ENCODE measurements at places on chromosomes 3 and 15. TPM values are rescaled to one million over a fixed set of nuclear protein-coding genes. Genes with fewer than 3 reads are reported as not detected.

THSD4 gene
- total RNA-seq, result 151 TPM

TMCO5A gene
- total RNA-seq, result not detected

DNA sequence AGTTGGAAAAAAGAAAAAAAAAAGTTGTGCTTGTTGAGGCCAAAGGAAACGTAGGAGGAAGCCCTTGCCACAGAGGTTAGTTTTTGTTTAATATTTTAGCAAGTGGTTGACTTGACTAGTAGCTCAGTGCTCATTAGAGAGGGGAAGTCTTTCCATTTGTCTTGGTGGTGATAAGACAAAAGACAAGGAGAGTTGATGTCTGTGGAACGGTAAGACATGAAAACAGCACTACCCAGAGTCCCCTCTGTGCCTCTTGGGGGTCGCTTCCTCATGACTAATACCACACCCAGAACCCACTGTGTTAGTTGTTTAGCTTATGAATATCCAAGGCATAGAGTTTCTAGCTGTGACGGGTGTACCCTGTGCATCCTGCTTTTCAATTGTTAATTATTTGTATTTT, 211.4 kb downstream of the ITPR1 start:
- no peak for DNase-seq

- DNase-seq, result no peak
Observed at GRCh38 chr3:20742903-20743552, 557.0 kb upstream of the SGO1 start.

DNA sequence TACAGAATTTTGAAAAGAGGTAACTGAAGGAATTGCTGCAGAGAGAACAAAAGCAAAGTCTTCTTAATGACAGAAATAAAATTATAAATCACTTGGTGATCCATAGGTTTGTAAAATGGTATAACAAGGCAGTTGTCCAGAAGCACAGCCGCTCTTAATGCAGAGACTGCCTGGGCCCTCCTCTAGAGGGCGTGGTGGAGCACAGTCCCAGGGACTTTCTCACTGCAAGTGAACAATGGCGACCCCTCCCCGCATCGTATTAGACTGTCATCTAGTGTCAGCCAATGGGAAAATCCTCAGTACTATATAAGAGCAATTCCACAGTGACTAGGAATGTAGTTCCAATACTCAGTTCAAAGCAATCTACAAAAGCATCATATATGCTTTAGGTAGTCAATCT, 26.4 kb upstream of the ZBED2 start:
- DNase-seq, result no peak

CPNE9 gene
- not detected for total RNA-seq

GOLGA8N gene
- 20.6 TPM for total RNA-seq

BCL6 gene
- 97.9 TPM for total RNA-seq

DNA sequence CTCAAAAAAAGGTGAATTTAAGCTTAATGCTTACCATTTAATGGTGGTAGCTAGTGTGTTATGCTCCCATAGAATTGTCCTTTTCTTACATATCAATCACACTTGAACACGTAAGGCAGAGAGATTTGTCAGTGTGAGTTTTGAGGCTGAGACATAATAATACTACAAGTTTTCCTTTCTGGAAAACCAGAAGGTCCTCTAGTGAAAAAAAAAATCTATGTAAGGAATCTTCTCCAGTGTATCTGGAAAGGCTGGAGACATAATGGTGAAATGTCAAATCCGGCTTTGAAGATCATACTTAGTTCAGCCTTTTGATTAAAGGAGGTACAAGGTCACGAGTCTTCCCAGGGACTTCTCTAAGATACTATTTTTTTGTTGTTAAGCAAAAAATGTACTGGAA, 3.4 kb downstream of the TSC22D2 start:
- DNase-seq, result no peak

HESX1 gene
- not detected for total RNA-seq

- DNase-seq, result no peak
Observed at GRCh38 chr15:52527911-52528563, 643 bp downstream of the MYO5A start.

DNA sequence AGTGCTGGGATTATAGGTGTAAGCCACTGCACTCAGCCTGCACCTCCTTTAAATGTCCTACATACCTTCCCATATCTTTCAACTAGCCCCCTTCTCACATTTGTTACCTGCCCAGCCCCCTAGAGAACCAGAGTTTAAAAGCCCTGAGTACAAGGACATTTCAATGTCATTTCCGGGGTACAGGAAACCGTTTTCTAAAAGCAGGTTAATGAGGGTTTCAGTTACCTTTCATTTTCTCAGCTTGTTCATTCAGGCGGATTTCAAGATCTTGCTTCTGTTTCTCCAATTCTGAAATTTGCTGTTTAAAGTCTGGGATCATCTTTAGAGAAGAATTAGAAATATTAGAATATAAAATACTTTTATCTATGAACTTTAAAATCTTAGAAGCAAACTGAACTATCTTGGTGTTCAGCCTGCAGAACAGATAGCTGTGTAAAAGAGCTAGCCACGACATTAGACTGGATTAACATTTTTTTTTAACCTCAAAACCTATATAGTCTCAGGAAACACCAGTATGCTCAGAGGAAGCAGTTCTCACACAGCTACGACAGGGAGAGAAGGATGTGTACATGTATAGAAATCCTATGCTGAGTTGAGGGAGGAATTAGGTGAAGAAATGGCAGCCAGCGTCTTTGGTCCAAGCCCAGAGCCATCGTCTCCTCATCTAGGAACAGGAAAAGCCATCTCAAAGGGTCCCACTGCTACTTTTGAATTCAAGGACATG, 29.9 kb upstream of the GNB5 start:
- DNase-seq, result no peak

- no peak for DNase-seq
Observed at GRCh38 chr3:168396861-168397260, 301.1 kb upstream of the GOLIM4 start.

DNA sequence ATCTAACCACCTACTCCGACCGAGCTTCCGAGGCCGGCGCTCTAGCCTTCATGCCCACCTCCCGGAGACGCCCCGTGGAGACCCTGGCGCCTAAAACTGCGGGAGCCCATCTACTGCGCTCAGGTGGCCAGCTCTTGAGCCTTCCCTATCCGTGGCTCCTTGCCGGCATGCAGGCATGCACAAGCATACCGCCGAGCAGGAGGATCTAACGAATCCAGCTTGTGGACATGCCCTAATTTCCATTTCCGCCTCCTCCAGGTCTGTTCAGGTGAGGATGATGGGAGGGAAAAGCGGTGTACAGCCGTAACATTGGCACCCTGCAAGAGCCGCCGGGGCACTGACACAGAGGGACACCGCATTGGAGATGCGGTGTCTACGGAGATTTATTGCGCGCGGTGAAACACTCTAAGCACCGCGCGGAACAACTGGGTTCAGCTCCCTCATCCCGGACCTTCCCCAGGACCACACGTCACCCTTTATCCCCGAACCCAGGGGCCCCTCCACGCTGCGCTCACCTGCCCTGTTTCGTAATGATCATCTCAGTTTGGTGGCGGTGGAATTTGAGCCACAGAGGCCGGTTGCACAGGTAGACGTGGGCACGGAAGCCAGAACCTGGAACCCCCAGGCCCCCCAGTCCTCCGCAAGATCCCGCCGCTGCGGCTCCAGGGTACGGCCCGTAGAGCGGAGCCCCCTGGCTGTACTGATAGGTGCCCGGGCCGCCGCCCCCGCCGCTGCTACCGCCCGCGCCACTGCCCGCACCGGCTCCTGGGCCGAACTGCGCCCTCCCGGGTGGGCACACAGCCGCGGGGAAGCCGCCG, 1.0 kb downstream of the EOMES start:
- DNase-seq, result no peak

CPLX3 gene
- not detected for total RNA-seq

DNA sequence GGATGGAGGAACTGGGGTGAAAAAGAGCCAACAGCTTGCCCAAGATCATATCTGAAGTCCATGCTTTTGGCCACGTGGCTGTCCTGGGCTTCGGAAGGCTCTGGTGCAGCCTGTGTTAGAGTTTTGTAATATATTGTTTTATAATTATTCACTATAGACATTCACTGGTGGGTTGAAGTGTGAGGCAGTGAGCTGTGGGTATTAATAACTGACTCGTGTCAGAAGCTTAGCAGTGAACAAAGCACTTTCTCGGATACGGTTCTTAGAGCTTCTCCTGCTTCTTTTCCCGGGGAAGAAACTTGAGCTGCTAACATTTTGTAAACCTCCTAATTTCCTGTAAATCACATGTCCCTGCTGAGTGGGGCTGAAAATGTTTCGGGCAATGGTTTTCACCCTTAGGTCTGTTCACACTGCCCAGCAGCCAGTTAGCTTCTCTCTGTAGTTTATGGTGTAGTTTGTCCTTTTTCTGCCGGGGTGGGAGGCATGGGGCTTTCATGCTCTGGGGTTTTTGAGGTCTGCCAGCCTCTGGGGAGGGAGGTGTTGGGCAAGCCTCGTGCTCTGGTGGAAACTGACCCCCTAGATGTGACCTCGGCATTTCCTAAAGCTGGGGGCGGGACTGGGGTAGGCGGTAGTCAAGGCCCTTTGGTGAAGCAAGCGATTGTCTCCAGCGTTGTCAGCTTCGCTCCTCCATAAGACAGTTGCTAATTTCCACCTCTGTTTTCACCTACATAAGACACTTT, 1.7 kb downstream of the MRAS start:
- DNase-seq, result no peak

DNA sequence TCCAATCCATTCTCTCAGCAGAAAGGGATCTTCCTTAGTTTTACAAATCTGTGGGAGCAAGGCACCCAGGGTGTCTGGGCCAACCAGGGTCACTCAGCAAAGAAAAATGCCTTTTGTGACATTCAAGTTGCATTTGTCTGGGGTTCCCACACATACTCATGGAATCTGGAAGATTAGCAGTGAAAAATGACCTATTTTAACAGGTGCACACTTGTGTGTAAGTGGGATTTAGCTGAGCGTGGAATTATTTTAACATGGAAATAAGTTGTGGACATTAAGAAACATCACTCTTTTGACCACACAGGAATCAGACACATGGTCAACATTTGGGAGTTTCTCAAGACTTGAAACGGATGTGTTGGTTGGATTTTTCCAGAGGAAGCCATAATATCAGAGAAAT, 234.9 kb downstream of the OPA1 start:
- DNase-seq, result no peak

DNA sequence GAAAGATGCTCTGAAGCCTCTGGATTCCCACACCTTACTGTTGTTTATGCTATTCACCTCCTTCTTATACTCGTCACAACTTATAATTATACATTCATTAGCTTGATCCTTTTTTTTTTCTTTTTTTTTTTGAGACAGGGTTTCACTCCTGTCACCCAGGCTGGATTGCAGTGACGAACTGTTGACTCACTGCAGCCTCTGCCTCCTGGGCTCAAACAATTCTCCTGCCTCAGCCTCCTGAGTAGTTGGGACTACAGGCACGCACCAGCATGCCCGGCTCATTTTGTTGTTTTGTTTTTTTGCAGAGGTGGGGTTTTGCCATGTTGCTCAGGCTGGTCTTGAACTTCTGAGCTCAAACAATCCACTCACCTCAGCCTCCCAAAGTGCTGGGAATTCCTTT, 143.6 kb downstream of the PLCL2 start:
- DNase-seq, result no peak

GRCh38 chr3:147403511-147403910, 2.8 kb downstream of the ZIC4 start:
- no peak for DNase-seq

DNA sequence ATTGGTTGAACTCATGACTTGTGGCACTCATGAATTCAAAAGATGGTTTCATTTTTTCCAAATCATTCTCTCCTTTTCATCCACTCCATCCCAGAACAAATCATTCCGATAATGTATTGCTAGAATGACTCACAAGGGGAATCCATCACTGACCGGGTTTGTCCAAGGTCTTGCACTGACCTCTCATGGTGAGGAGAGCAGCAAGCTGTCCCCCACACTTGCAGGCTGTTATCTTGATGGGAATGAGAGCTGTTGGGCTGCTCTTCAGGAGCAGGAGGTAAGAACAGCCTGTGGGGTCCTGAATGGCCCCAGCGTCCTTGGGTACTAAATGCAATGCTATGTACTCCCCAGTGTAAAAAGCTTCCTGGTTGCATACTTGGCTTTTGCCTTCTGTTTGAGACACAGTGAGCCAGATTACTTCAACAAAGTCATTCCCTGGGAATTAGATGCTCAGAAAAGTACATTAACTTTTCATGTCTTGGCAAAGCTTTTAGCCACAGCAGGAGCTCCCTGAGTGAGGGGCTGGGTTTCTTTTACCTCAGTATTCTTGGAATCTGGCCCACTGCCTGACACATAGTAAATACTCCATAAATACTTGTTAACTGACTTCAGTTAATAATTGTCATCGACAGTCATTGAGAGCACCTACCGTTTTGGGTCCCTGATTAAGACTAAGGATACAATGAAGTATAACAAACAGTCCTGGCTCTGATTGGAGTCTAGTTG, 24.1 kb downstream of the CCNL1 start:
- DNase-seq, result no peak

GRCh38 chr3:151093905-151094304, 8.4 kb downstream of the MED12L start:
- DNase-seq, result no peak

- DNase-seq, result no peak
Observed at GRCh38 chr3:5929027-5929426, 741.5 kb downstream of the EDEM1 start.

- DNase-seq, result no peak
Observed at GRCh38 chr3:156617145-156617544, 57.2 kb upstream of the TIPARP start.

PLS1 gene
- 1.8 TPM for total RNA-seq

MOBP gene
- total RNA-seq, result not detected

ANKUB1 gene
- total RNA-seq, result not detected

NANOGP8 gene
- not detected for total RNA-seq

ADCY5 gene
- 32.2 TPM for total RNA-seq

- no peak for DNase-seq
Observed at GRCh38 chr3:109115451-109115850, 2.5 kb downstream of the MORC1 start.

FBXW12 gene
- total RNA-seq, result not detected

GRCh38 chr3:16770792-16771191, 114.0 kb upstream of the PLCL2 start:
- DNase-seq, result no peak

- no peak for DNase-seq
Observed at GRCh38 chr3:123781138-123781537, 103.0 kb downstream of the MYLK start.

DNA sequence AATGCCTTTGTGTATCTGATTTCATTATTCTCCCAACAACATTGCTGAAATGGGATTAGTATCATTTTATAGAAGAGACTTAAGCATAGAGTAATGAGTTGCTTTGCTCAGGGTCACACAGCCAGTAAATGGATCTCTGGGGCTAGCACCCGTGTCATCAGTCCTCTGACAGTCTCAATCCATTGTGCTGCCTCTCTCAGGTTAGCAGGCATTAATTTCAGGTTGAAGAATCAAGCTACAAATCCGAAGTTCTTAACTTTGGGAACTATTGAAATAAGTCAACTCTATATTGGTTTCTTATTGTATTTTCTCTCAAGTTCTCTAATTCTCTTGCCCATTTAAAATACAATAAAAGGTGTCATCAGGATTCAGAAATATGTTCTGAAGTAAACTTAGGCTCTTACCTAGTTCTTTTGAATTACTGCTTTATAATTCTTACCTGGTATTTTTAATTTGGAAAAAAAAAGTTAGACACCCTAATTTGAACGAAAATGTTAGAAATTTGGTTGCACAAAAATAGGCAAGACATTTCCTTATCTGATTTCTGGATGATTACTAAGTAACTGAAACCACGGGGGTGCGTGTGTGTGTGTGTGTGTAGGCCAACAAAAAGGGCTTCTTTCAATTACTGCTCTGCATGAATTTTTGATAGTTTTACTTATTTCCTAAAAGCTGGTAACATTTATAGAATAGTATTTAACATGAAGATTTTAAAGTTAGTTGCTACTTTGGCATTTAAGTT, 189.8 kb downstream of the MBNL1 start:
- no peak for DNase-seq

GRCh38 chr3:117150628-117151027, 441.0 kb downstream of the TUSC7 start:
- DNase-seq, result no peak
